ENCODE measurements at places on chromosomes 1 and 21.

GRCh38 chr1:234776876-234777855, 167.2 kb upstream of the IRF2BP2 start:
- no peak for DNase-seq

GRCh38 chr1:2554621-2555387, 1.4 kb upstream of the TNFRSF14 start:
- no peak for DNase-seq

DNA sequence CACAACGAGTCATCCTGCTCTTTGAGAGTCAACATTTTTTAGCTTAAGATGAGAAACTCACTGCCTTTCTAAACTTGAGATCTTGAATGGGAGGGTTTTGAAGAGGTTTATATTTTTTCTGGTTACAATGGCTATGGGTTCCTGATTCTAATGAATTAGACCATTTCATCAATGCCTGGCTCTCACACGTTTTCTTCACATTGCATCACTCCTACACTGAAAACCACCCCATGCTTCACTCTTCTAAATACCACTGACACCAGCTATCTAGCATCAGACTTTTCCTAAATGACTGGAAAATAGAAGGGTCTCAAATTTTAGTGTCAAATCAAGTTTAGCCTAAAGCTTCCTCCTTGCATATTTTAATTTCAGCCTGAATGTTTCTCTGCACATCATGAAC, 606.1 kb upstream of the USP24 start:
- DNase-seq = no peak

- no peak for DNase-seq
Observed at GRCh38 chr1:27531959-27532685, 42.2 kb upstream of the WASF2 start.

DNA sequence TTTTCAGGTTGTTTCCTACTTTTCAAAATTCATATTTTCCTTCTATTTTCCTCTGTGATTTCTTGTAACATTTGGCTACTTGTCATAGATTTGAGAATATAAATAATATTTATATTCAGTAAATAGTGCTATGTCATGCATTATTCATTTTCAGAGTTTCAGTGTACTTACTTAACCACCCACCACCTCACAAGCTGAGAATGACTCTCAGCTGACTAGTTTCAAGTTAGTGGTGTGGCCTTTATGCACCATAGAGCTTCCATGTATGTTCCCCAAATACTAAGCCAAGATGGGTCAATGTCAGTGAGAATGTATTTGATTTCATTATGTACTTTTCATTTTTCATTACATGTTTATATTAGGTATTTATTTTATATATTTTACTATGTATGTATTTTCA, 56.9 kb upstream of the RGS1 start:
- DNase-seq = no peak

DNA sequence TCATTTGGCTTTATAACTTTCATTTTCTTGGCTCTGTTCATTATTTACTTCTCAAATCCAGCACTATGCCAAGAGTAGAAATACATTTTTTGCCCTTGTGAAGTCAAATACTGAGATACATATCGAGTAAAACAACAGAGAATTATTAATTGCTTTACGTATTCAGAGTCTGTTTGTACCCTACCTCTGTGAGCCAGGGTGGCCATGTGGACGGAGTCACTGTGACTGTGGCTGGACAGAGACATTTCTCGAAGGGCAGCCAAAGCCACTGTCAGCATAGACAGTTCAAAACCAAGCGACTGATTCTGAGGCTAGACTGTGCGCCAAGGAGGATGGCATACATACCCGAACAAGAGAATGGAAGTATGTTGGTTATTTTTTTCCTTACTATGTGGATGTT, 391.0 kb upstream of the PROX1 start:
- no peak for DNase-seq

DNA sequence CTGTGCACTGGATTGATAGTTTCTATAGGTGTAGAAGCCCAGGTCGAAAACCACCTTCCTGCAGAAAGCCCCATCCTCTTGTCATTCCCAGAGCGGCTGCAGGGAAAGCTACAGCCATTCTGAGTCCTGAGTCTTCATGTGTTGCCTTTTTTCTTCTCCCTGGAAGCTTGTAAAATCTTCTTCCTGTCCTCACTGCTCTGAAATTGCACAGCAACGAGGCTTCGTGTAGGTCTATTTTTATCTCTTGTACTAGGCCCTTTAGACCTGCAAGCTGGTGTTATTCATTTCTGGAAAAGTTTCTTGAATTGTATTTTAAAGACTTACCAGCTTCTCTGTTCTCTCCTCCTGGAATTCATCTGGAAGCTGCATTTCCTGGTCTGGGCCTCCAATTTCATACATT, 44.2 kb upstream of the ETS2 start:
- no peak for DNase-seq

DNA sequence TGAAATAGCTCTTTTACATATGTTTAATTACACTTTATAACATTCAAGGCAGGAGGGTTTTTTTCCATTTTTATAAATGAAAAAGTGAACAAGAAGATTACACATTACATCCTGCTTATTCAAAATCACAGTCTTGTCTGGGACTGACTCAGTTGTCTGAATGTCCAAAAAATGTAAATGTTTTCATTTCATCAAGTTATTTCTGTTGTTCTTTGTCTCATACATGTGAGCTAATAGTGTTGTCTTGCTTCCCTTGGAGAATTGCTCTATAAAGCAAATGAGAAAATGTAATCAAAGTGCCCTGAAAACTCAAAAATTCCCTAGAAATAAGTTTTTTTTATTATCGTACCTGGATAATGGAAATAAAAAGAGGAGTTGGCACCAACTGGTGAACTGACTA, 242.9 kb downstream of the GRIK1 start:
- no peak for DNase-seq

GRCh38 chr1:55634516-55634915, 419.4 kb upstream of the USP24 start:
- no peak for DNase-seq
